Activated CD8-positive, alpha-beta memory T cell treated with anti-CD3 and anti-CD28 coated beads for 4 hours (primary cell): ENCODE measurements at places on chromosomes 11 and 22.

DNA sequence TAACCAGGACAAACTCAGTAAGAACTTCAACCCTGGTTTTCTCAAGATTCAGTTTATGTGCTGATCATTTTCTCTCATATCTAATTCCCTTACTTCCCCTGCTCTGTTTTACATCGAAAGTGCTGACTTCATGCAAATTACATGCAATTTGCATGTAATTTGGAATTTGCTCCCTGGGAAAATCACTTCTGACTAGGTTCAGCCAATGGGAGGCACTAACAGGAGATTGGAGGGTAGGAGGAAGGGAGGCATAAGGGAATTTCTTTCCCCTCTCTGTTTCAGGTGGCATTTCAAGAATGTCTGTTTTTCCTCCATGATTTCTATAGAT lies 363.3 kb upstream of the CCDC90B start:
- no peak for DNase-seq

- DNase-seq = no peak
Observed at GRCh38 chr11:111913997-111914396, 1.5 kb downstream of the HSPB2 start.

DNA sequence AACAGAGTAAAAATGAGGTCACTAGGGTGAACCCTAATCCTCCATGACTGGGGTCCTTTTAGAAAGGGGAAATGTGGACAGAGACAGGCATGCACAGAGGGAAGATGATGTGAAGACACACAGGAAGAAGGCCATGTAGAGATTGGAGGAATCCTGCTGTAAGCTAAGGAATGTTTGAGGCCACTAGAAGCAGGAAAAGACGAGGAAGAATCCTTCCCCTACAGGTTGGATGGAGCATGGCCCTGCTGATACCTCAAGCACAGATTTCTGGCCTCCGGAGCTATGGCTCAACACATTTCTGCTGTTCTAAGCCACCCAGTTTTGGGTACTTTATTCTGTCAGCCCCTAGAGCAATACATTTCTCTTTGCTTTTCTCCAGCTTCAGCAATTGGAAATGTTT lies 486.9 kb downstream of the MIAT start:
- DNase-seq = no peak

GRCh38 chr11:116193321-116194131 lies 579.3 kb downstream of the BUD13 start:
- DNase-seq = no peak

DNA sequence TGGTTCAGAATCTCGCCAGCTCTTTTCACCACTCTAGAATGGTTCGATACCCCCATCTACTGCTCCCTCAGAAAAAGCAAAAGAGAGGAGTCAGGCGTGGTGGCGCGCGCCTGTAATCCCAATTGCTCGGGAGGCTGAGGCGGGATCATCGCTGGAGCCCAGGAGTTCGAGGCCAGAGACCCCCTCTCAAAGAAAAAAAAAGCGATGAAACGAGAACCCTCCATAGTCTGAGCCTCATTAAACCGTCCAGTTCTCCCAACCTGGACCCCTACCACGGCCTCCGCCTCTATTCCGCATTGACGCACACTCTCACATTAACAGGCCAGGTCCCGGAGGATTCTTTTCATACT lies 439 bp downstream of the SPA17 start:
- no peak for DNase-seq

DNA sequence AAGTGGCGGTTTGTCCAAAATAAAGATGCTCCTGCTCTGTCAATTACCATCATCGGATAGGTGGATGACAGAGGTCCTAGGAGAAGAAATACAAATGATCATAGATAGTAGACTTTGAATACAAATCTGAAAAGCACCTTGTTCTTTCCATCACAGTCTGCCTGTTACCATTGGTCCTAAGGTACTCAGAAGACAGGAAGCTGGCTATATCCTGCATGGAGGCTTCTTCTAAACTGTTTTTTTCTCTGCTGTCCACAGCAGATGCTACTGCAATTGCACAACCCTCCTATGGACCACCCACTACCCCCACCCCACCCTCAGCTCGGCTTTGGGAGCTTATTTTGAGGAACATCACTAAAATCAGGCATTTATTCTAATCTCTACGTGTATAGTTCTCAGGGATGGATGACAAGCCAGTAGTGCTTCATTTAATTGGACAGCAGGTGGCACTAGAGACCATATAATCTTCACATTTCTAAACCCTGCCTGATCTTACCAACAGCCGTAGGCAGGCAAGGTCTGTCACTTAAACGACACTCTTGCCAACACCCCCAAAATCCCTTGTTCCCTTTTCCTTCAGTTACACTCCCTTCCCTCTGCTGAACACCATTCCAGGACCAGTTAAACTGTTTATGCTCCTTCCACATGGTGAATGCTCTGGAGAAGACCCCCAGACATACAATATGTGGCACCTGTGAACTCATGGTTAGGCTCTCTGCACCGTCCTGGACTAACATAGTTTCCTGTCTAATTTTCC lies 6.6 kb upstream of the PTS start:
- DNase-seq = peak; percentile 4

DNA sequence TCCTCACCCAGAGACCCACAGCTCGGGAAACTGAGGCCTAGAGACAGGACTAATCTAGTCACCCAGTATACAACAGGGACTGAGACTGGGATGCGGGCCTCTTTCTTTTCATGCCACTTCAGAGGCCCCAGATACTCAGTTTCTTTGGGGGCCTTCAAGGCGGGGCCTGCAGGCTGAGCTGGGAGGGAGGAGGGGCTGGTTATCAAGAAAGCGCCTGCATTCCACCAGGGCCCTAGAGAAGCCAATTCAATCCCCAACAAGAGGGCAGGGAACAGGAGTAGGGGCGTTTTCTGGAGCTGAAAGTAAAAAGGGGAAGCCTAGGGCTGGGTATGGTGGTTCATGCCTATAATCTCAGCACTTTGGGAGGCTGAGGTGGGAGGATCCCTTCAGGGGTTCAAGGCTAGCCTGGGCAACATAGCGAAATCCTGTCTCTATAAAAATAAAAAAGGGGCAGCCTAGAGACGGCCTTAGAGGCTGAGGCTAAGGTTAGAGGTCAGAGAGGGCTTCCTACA lies 1.6 kb downstream of the ATG2A start:
- no peak for DNase-seq

- DNase-seq = no peak
Observed at GRCh38 chr11:33258631-33259205, 1.5 kb downstream of the HIPK3 start.

DNA sequence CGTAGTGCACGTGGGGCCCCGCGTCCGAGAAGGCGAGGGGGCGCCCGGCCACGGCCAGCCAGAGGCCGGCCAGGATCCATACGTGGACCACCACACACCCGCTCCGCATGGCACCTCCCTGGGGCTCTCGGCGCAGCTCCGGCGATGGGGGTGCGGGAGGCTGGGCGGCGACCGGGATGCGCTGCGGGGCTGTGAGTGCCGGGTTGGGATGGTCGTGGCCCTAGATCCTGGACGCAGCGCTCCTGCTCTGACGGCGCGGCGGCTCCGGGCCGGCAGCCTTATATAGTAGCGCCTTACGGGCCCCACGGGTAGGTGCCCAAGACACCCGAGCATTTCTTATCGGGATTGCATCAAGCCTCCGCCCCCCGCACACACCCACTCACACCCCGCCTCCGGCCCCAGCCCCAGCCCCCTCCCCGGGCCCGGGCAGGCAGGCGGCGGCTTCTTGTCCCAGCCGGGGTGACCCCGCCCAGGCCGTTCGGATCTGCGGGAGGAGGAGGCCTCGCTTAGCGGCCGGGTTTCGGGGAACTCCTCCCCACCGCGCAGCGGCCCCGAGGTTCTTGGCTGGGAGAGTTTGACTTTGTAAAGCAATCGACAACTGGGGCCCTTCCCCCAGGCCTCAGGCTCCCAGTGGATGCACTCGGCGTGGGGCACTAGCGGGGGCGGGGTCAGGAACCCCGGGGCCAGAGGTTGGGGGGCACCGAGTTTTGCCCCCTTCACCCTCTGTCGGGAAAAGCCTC lies at the start of gene FGF19:
Gene FGF19 (minus strand): TSS at position 255 of the 740 bp plus-strand sequence. CDS start 146 bp downstream, at position 109.
- no peak for DNase-seq

DNA sequence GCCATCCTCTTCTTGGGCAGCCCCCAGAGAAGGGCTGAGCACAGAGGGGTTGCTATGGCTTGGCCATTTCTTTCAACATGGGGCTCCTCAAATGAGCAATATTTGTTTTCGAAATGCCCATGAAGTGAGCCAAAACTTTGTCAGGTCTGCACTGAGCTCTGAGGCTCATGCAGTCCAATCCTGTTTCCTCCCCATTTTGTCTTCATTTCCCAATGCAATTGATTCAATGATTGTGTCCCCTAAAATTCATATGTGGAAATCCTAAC lies 60.6 kb upstream of the CD44 start:
- no peak for DNase-seq

DNA sequence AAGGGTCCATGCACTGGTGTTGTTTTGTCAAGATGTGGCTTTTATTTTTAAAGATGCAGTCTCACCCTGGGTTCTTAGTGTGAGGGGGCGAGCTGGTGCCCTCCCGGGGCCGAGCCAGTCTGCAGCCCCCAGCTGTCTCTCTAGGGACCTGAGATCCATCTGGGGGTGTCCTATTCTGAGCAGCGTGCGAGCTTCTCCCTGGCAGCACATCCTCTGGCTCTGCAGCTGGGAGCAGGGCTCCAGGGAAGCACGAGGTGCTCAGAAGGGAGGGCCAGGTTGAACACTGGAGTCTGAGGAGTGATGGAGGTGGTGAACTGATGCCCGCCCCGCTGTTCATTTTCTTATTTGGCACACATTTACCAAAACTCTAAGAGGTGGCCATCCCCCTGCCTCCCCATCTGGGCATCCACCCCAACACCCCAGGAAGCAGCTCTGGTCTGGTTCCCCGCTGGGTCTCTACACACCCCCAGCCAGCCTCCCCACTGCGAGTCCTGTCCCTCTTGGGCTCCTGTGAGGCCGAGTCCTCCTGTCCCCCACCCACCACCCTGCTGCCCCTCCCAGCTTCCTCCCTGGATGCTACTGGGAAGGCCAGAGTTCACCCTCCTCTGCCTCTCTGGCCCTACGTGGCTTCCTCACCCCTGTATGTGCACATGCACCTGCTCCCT lies 956.4 kb downstream of the BRD1 start:
- DNase-seq = no peak

DNA sequence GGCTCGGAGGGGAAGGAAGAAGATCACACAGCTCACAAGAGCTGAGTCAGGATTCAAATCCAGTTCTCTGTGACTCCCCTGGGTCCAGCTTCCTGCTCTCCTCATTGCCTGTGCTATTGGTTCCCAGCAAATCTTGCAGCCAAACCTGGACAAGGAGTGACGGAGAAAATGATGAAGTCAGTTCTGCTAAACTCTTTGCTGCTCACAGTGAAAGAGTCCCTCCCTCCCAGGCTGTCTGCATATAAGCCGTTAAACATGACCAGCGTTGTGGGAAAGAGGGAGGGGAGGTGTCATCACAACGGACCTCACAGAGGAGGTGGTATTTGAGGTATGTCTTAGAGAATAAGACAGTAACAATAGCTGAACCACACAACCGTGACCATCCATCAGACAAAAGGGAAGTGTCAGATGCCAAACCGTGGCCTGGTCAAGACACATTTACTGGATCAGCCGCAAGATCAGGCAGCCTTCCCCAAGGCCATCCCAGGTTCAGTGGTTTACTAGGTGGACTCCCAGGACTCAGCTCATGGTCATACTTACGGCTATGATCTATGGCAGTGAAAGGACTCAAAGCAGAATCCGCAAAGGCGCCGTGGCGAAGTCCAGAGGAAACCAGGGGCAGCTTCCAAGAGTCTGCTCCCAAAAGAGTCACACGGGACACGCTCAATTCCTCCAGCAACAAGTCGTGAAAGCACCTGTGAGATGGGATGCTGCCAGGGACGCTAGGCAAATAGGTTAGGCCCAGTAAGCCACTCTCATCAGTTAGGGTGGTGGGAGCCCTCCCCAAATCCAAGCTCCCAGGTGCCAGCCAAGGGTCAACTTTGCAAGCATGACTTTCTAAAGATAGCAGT lies 2.8 kb upstream of the CYTH4 start:
- no peak for DNase-seq

DNA sequence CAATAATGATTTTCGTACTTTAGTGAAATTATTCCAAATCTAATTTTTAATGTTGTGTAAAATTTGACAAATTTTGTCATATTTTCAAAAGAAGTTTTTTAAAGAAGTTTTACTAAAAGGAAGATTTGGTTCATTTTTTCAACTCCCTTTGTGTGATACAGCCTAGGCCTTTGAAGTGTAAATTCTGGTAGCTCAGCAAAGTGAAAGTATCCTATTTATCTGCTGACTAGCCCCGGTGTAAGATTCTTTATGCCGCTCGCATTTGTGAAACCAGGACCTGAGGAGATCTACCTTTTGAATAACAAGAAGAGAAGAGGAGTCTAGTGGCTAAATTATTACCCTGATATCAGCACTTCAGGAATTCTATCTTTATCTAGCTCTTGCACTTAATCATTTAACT lies 177.4 kb downstream of the JRKL start:
- DNase-seq = no peak

DNA sequence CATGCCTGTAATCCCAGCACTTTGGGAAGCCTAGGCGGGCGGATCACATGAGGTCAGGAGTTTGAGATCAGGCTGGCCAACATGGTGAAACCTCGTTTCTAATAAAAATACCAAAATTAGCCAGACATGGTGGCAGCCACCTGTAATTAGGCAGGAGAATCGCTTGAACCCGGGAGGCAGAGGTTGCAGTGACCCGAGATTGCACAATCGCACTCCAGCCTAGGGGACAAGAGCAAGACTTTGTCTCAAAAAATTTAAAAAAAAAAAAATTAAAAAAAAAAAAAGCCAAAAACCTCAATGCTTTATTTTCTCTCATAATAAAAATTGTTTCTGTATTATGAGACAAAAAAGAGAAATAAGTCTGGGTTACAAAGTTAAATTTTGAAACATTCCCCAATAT lies 54.2 kb downstream of the RDX start:
- no peak for DNase-seq

GRCh38 chr11:63851364-63851763 lies 12.5 kb downstream of the MARK2 start:
- no peak for DNase-seq

DNA sequence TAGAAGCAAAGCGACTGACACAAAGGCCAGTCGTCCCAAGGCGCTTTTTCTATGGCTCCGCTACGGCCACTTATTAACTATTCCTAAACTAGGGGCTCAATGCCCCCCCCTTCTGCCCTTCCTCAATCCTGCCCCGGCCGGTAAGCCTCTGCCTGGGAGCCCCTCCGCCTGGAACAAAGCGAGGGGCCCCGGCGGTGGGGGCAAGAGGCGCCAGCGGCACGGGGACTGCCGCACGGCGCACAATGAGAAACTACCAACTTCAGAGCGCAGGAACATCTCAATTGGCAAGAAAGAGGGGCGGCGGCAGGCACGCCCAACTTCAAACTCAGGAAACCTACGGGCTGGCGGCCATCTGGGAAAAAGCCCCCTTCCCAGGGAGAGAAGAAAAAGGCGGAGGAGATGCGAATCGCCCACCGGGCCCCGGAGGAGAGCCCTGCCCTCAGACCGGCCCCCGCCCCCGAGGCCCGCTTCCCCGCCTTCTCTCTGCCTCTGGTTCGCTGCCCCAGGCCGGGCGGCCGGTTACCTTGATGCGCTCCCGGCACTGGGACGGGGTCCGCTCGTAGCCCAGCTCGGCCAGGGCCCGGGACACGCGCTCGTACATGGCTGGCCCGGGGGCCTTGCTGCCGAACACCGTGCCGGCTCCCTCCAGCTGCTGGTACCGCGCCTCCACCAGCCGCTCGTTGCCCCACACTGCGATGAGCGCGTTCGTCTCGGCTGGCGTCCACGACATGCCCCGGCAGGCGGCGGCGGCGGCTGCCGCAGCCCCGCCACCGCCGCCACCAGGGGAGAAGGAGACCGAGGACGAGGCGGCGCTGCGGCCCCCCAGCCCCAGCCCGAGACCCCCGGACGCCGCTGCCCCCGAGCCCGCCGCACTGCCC lies 619 bp downstream of the MSANTD2 start:
- peak; percentile 2 for DNase-seq

GRCh38 chr11:21965221-21965620 lies 227.7 kb upstream of the ANO5 start:
- no peak for DNase-seq

- no peak for DNase-seq
Observed at GRCh38 chr11:76339221-76339620, 41.7 kb downstream of the THAP12 start.
